Suprapubic skin (tissue), 4 donors: ENCODE measurements at places on chromosomes 7 and 10.

- DNase-seq, result no peak
Measured at GRCh38 chr7:17721736-17722285, 218.5 kb downstream of the SNX13 start.

DNA sequence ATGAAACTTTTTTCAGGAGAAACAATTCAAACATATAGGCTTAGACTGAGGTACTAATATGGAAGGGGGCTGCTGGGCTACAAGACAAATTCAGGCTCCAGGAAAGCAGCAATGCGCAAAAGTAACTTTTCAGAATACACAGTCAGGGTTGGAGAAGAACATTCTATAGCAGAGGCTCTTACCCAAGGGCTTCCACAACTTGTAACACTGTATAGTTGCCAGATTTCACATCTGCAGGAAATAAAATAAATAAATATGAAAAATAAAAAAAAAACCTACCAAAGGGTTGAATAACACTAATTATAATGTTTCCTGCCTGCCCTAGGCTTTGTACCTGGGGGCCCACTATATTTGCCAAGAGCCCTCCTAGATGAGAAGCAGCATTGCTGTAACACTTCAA lies 14.3 kb downstream of the MMS19 start:
- no peak for DNase-seq

DNA sequence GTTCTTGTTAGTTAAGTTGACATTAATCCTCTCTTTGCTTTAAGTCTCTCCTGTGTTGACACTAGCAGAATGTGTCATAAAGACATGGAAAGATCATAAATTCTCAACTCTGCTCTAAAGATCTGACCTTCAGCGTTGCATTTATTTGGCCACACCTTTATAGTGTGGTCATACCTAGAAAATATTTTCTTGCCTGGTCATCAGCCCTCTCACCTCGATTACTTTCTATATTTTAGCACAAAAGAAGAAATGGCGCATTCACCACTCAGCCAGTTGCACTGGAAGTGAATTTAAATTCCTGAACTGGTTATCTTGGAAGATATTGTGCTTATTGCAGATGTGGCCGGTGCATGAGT lies 96.7 kb upstream of the PDCD4 start:
- DNase-seq, result no peak

- no peak for DNase-seq
Measured at GRCh38 chr10:27153845-27154193, 365 bp downstream of the YME1L1 start.

- DNase-seq, result no peak
Measured at GRCh38 chr10:129890170-129890569, 73.9 kb downstream of the EBF3 start.

DNA sequence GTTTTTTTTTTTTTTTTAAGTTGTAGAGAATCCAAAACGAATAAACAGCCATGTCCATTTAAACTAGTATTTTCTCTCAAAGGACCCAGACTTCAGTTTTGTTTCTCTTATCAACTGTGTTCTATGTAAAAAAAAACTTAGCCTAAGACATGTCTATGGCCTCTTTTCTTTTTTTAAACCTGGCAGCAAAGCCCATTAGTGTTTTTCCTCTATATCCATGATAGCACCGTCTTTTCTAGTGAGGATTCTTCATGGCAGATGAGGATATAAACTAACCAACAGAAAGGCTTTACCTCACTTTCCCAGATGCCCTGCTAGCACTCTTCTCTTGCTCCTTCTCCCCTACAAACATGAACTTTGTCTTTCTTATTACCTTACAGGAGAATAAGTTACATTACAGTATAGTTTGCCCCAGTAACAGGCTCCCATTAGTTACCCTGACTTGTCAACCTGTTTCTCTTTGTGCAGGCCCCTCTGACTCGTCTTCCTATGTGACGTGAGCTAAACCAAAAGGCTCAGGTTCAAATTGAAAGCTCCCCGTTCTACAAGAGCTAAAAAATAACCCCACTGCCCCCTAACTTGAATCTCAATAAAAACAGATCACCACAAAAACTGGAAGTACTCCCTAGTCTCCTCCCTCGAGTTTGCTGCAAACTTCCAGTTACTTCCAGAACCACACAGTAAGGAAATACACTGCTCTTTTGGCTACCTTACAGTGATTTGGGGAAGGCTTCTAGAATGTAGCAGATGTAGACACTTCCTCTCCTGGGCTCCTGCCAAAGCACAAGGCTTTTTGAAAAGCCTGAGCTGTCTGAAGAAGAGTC lies 20.1 kb downstream of the P4HA1 start:
- DNase-seq, result no peak

- no peak for DNase-seq
Measured at GRCh38 chr10:27624941-27625340, 120.7 kb downstream of the MKX start.

DNA sequence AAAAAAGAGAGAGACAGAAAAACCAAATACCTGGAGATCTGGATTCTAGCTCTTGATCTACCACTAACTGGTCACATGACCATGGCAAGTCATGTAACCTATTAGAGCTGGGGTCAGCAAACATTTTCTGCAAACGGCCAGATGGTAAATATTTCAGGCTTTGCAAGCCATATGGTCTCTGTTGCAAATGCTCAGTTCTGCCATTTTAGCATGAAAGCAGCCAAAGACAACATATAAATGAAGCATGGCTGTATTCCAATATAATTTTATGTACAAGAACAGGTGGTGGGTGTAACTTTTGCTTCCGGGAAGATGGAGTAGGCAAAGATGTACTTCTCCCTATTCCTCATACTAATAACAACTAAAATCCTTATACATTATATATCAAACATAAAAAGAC lies 6.7 kb downstream of the FRA10AC1 start:
- DNase-seq, result no peak

GRCh38 chr10:24898501-24898900 lies 53.9 kb downstream of the PRTFDC1 start:
- no peak for DNase-seq

DNA sequence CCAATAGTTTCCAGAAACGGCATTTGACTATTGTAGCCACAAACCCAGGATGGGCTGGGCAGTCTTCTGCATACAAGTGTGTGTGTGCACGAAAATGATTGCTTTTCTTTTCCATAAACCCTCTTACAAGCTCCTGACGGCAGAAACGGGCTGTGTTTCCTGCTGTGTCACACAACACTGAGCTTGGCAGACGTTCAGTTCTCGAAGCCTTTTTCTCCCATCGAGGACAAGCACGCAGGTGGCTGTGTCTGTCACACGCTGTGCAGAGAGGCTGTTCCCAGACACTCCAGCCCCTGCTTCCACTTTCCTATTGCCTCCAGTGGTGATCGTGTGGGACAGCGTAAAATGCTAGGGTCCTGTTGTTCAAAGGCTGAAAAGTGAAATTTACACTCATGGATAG lies 32.1 kb downstream of the RBAK start:
- no peak for DNase-seq

DNA sequence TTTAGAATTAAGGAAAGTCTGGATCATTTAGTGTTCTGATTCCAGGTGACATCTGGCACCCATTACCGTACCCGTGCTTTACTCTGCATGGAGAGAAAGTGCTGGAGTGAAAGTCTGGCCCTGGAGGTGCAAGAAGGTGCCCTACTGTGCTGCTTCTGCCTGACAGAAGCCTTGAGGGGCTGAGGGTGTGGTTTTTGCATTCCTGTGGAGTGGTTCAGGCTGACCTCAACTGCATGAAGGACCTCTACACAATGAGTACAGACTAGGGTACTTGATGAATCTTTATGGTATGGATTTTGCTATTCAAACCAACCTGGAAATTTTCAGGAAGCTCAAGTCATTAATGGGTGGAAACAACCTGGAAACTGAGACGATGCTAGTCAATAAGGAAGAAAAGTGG lies 45.1 kb upstream of the GSAP start:
- no peak for DNase-seq

- no peak for DNase-seq
Measured at GRCh38 chr10:6543431-6544005, 36.6 kb downstream of the PRKCQ start.

GRCh38 chr7:131218727-131219128 lies 108.9 kb upstream of the MKLN1 start:
- no peak for DNase-seq

DNA sequence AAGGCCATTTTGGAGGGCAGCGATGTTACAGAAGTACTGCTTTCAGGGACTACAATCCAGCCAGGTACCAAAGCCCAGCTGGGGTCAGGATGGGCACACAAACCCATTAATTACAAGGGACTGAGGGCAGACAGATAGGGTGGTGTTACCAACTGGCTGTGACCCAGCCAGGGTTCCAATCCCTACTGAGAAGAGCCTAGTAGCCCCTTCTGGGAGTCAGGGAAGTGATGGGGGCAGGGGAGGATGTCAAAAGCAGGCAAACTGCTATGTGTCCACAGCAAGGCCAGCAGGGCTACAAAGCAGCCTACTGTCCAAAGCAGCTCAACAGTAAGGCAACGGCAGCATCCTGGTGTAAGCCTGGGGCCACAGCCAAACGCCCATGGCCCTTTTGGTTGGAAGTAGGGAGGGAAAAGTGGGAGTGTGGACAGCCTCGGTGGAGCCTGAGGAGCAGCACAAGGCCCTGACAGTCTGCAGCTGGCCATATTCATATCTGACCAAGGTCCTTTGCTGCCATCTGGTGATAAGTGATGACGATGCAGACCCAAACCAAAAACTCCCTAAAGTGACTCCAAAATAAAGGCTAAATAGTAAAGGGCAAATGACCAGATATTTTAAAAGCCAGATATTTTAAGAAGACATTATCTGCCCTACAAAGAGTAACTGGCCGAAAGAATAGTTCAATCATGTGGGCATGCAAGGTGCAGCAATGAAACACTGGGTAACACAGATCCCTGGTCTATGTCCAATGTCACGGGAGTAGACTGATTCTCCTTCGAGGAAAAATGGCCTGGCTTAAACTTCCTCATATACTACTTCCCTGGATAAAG lies 56.9 kb downstream of the XPNPEP1 start:
- DNase-seq, result no peak

- DNase-seq, result no peak
Measured at GRCh38 chr10:20632696-20633095, 264.4 kb downstream of the NEBL start.

- no peak for DNase-seq
Measured at GRCh38 chr10:124250506-124250905, 157.1 kb upstream of the CHST15 start.

GRCh38 chr10:115606086-115606485 lies 512.9 kb downstream of the ATRNL1 start:
- no peak for DNase-seq

GRCh38 chr7:50803359-50804337 lies 21.0 kb upstream of the GRB10 start:
- DNase-seq, result no peak

GRCh38 chr10:110011681-110012080 lies 3.9 kb downstream of the ADD3 start:
- no peak for DNase-seq
